ENCODE measurements at places on chromosomes 12 and 14.

GRCh38 chr12:69884386-69884785, 59.4 kb downstream of the MYRFL start:
- no peak for DNase-seq

DNA sequence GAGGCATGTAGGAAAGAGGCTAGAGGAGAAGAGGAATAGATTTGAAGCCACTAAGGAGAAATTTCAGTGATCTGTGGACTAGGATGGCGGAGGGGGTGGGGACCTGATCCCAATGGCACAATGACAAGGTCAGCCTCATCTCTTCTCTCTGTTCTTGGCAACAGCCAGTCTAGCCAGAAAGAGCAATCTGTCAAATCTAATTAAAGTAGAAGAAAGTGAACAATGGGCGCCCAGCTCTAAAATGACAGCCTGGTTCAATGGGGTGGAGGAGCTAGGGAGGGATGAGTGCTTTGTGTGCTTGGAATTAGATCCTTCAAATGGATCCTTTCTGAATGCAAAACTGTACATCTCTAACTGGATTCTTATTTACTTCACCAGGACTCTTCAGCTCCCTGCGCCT, 37.2 kb upstream of the TUBA1C start:
- DNase-seq = no peak

GRCh38 chr12:21546716-21547115, 20.6 kb downstream of the SPX start:
- DNase-seq = no peak

DNA sequence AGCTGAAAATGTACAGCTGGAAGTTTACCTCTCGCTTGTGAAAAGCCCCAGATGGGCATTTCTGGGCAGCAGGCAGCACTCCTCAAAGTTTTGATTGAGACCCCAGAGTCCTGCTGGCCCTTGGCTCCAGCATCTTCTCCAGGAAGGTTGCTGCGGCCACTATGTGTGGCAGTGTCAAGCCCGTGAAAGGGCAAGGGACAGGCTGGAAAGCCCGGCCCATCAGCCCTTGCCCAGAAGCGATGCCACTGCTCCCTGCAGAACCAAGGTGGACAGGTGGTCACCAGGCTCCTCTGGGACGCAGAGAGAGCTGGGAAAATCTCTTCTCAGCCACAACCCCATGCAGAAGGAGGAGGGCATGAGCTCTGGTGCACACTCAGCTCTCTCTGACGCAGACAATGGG, 73.5 kb upstream of the BCL11B start:
- no peak for DNase-seq

DNA sequence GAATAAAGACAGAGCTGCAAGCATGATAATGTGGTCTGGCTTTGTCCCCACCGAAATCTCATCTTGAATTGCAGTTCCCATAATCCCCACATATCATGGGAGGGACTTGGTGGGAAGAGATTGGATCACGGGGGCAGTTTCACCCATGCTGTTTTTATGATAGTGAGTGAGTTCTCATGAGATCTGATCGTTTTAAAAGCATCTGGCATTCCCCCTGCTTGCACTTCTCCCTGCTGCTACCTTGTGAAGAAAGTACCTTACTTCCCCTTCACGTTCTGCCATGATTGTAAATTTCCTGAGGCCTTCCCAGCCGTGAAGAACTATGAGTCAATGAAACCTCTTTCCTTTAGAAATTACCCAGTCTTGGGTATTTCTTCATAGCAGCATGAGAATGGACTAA, 158.7 kb downstream of the SLC35F4 start:
- no peak for DNase-seq

All from AG04450 (cell line).